PC-3 (cell line): ENCODE measurements at places on chromosomes 1 and 21. TPM values are rescaled to one million over a fixed set of nuclear protein-coding genes. Genes with fewer than 3 reads are reported as not detected.

GRCh38 chr1:198534548-198535418 lies 5.7 kb downstream of the ATP6V1G3 start:
- DNase-seq: peak; percentile 59

GRCh38 chr1:45843474-45843905 lies 40.1 kb downstream of the MAST2 start:
- DNase-seq: peak; percentile 22

GRCh38 chr1:147895123-147895522 lies 7.5 kb upstream of the GJA8 start:
- DNase-seq: peak; percentile 96

DNA sequence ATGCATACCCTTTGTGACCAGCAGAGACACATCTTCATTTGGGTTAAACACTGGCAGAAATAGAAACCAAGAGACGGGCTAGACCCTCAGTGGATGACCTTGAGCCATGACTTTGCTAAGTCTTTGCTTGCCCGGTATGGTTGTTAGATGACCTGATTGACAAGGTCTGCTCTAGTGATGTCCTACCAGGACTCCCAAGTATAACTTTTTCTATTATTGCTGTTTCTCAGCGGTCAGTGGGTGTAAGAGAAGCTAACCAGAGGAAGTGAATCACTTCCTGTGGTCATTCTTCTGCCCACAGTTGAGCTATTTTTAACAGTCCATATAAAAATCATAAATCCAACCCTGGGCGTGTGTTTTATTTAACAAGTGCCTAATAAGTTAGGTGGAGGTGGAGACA lies 126.2 kb upstream of the ETS2 start:
- peak; percentile 63 for DNase-seq

GRCh38 chr1:56045062-56045461 lies 534.3 kb downstream of the PLPP3 start:
- no peak for DNase-seq

DNA sequence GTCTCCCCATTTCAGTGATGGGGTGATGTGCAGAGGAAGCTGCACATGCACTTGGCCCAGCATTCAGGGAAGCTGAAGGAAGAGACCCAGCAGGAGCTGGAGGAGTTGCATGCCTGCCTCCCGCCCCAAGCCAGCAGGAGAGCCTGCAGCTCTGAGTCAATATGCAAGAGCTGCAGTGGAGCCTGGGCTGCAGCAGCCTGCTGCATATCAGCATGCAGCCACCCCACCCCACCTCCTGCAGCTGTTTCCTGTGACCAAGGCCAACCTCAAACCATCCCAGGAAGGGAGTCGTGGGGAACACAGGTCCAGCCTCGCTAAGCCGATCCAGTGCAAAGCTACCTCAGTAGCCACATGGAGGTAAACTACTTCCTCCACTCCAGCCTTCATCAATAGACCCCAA lies 18.9 kb downstream of the AGT start:
- no peak for DNase-seq

DNA sequence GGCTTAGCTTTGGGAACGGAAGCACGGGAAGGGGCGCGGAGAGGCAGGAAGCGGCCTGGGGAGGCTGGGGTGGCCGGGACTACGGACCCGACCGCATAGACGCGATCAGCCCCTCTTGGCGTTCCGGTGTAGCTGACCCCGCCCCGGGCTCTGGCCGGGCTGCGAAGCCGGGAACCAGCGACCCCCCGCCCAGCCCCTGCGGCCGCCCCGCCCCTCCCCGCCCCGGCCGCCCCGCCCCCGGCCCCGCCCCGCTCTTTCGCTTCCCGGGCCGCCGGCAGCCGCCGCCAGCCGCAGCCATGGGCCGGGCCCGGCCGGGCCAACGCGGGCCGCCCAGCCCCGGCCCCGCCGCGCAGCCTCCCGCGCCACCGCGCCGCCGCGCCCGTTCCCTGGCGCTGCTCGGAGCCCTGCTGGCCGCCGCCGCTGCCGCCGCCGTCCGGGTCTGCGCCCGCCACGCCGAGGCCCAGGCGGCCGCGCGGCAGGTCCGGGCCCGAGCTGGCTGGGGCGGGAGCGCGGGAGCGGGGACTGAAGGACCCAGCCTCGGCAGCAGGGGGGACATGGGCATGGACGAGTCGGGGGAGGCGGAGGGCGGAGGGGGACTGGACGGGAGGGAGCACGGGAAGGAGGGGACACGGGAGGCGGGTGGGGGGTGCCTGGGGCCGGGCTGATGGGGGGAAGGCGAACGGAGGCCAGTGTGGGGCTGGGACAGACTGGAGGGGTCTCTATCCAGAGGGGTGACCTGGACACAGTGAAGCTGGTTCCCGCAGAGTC lies at the start of gene SELENON:
Gene SELENON, plus strand, starts transcription at position 259 of the 768 bp plus-strand sequence. Its CDS starts 38 bp downstream, at position 297.
- DNase-seq: peak; percentile 39

DNA sequence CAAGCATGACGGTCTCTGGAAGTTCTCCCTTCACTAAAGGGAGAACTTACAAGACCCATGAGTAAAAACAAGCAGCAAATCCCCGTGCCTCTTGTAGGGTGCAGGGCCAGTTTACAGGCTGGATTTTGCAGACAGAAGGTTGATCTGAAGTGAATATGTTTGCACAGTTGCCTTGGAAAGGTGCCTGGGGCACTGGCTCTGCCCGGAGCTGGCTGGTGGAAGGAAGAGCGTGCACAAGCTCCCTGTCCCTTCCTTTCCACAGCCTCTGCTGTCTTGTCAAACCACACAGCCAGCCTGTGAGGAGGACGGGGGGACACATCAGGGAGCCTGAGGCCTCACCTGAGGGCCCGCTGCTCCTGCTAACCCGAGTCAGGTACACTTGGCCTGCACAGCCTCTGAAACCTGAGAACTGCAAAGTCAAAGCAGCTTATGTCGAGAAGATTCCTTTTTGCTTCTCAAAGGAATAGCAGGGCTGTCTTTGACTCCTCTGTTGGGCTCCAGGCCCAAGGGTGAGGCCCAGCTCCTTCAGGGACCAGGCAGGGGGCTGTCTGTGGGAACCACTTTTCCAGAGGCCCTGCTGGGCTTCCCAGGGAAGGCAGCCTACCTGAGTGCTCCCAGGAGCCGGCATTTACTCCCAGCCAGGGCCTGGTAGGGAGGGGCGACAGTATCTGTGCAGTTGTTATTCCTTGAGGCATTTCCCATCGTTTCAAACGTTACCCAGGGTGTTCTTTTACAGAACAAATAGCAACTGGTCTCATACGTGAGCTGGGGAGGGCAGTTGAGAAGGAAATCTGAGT lies 251.5 kb downstream of the SIPA1L2 start:
- peak; percentile 31 for DNase-seq

- no peak for DNase-seq
Observed at GRCh38 chr21:33522953-33523349, 19.0 kb downstream of the GART start.

IRF6 gene
- total RNA-seq: 61.6 and 65.7 TPM in 2 replicates

PDIK1L gene
- 4.1 and 5.2 TPM in 2 replicates for total RNA-seq

HEYL gene
- total RNA-seq: 0.12 TPM in 1 of 2 replicates, not detected in the other

TGFBR3 gene
- 2.8 and 3.0 TPM in 2 replicates for total RNA-seq

AGBL4 gene
- 0.33 and 2.8 TPM in 2 replicates for total RNA-seq

PGLYRP4 gene
- total RNA-seq: not detected in 2 replicates

TDRD5 gene
- total RNA-seq: not detected in 2 replicates

FAM110D gene
- total RNA-seq: not detected in 2 replicates

FMN2 gene
- total RNA-seq: 4.6 and 8.3 TPM in 2 replicates

LHX8 gene
- not detected in 2 replicates for total RNA-seq
